A172 (cell line): ENCODE measurements at places on chromosomes 7 and 10.

GRCh38 chr7:82559193-82559805 is 115.7 kb upstream of the CACNA2D1 start:
- no peak for DNase-seq

DNA sequence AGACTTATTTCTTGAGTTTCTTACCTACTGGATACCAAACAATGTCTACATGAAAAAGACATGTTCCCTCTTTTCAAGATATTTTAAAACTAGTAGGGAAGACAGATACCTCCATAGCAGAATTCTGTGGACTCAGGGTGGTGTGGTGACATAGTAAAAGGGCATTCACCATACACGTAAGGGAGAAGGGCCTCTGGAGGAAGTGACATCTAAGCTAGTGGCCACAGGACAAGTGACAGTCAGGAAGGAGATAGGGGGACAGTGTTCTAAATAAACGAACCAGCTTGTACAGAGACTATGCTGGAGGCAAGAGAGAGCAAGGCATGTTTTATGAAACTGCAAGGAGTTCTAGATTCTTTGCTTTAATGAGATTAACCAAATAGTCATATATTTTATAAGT is 321.7 kb upstream of the LRGUK start:
- no peak for DNase-seq

- no peak for DNase-seq
Measured at GRCh38 chr7:16223963-16224707, 197.2 kb downstream of the CRPPA start.

DNA sequence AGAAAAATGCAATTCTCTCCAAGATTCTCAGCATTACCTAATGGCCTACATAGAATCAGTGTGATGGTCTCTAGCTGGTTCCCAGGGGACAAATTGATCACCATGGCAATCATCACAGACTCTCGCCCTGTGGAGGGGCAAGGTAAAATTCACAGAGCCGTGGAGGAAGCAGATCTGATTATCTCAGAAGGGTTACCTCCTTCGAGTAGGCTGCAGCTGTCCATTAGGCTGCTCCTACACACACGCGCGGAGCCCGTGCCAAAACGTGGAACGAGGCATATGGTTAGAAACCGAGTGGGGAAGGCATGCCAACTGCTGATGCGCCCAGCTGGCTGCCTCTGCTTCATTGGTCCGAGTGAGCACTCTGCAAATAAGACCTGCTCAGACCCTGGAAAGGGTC is 52.8 kb upstream of the PTER start:
- DNase-seq = no peak

DNA sequence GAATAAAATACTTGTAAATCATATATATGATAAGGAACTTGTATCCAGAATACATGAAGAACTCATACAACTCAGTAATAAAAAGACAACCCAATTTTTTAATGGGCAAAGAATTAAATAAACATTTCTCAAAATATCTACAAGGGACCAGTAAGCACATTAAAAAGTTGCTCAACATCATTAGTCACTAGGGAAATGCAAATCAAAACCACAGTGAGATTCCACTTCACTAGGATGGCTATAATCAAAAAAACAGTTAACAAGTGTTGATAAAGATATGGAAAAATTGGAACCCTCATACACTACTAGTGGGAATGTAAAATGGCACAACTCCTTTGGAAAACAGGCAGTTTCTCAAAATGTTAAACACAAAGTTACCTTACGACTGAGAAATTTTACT is 40.3 kb upstream of the YAE1 start:
- DNase-seq = no peak

DNA sequence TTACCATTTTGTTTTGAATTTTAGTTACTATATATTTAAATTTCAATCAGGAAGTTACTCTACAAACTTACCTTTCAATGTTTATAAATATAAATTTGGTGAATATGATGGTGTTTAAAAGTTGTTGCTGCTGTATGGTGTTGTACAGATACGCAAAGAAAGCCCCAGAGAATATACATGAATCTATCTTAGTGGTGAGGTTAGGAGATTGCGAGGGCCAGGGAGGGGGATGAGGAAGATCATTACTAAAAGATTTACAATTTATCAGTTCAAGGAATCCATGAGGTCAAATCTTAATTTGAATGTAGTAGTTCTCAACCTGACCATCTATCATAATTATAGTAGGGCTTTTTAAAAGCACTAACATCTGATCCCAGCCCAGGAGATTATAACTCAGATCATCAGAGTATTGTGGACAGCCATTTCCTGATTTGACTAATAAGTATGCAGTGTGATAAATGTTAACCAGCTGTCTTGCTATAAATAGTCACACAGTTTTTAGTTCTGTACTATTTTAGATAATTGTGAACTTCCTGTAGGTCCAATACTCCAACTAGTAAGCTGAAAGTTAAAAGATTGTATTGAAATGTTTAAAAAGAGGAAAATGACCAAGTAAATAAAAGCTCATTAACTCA is 23.6 kb downstream of the FAM3C start:
- peak; percentile 29 for DNase-seq

- no peak for DNase-seq
Measured at GRCh38 chr7:34362621-34363020, 295.4 kb upstream of the NPSR1 start.

DNA sequence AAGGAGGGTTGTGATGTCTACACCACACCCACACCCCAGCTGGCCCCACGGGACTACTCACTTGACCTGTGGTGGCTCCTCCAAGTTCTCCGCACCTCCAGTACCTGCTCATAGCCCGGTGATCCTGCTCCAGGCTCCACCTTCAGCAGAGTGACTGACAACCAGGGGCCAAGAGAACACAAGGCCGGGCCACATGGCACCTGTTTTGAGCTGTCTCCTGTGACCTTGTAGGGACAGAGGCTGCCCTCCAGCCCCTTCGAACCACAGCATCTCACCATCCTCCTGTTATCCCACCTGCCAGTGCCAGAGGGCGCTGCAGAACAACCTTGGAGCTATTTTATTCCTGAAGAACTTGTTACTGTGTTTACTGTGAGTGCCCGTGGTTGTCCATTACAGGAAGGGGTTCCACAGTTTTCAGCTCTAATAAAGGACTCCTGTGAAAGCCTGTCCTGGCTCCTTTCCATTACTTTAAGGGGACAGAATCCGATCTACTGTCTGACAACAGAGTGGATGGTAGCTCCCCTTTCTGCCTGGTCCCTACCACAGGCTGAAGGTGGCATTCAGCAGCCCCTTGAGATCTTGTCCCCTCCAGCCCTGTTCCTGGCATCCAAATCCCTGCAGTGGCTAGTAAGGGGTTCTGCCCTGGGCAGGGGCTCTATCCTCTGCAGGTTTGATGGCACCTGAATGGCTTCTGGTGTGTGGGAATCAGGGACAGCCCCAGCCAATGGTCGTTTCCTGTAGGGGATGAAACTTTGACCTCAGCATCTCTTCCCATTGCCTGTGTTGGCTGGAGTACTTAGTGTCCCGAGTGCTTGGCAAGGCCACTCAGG is 50.8 kb downstream of the C10orf120 start:
- DNase-seq = peak; percentile 27

- no peak for DNase-seq
Measured at GRCh38 chr7:158252081-158252836, 335.4 kb downstream of the PTPRN2 start.

- DNase-seq = no peak
Measured at GRCh38 chr7:94123136-94123535, 119.0 kb upstream of the BET1 start.

- DNase-seq = no peak
Measured at GRCh38 chr7:154519229-154519628, 467.0 kb downstream of the DPP6 start.

- no peak for DNase-seq
Measured at GRCh38 chr10:98173260-98173659, 38.8 kb downstream of the R3HCC1L start.

DNA sequence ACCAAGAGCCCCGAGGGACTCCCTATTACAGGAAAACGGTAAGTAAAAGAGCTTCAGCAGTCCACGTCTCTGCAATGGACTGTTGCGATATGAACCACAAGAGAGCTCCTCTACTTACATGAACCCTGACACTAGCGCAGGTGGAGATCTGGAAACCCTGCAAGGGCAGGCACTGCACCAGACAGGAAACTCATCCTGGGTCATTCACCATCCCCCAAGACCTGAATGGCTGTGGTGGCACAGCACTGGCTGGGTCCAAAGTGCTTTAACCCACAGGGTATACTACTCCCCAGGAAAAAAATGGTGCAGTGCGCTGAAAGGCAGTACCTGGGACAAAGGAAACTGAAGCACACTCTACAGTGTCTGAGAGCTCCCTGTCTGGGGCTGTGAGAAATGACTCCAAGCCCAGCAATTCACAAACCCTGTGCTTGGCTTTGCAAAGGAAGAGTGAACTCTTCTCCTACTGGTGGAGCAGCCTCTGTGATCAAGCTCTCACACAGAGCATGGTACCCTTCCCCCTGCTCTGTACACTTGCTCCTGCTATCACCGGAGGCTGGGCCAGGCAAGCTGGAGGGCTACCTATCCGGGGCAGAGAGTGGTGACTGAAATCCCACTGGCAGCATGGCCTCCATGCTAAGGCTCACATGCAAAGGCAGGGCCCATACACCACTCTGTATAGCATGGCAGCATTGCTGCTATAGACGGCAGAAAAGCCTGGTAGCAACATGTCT is 44.9 kb downstream of the HIBADH start:
- no peak for DNase-seq

DNA sequence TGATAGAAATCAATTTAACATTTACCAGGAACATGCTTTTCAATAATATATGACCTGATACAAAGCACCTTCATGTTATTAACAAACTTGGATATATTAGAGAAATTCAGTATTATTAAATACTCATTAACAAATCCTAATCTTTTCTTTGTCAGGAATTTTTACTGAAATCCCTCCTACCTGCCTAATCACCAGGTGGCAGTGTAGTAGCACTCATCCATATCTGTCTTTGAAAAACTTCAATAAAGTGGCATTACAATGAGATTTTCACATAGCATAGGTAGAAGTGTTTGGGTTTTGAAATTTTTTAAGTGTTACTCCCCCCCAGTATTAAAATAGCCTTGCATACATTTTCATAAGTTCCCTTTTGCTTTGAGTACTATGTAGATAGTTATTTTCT is 1246.6 kb upstream of the LRRN3 start:
- no peak for DNase-seq

GRCh38 chr10:113583571-113583970 is 30.7 kb downstream of the HABP2 start:
- no peak for DNase-seq

- DNase-seq = no peak
Measured at GRCh38 chr7:110307776-110308175, 783.2 kb upstream of the LRRN3 start.

DNA sequence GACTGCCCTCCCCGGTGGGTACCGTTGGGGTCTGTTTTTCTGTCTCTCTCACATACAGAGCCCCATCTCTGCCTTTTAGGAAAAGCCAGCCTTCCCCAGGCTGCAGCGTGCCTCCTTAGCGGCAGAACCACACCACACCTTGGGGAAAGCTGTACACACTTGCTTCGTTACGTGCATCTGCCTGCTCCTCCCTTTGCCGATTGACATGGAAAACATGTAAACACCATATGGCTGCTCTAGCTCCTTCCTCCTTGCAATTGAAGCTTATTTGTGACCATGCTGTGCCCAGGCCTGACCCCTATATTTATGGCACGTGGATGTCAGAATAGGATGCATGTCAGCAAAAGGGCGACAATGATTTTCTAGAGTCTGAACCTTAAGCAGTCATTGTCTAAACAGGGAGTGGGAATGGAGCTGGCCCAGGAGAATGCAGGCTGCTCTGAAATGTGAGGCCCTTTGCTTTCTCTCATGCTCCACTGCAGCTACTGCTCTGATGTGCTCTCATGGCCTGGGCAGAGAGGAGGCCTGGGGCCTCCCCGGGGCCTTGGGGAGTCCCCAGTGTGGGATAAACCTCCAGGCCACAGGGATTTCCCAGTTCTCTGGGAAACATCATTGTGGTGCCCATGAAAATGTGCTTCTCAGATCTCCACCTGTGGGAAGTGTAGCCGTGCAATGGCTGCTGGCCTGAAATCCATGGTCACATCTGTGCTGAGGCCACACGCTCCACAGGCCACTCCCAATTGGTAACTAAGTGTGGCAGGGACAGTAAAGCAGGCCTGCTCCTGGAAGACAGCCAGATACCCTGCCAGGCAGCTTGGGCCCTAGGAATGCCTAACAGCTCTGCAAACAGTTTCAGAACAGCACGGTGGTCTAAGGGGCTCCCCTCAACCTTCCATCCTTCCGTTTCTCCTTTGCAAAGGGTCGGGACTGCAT is 18.6 kb downstream of the PDE6C start:
- DNase-seq = no peak
